ENCODE measurements at places on chromosomes 11 and 22.

GRCh38 chr22:45129703-45130524 is 33.8 kb upstream of the NUP50 start:
- no peak for DNase-seq

GRCh38 chr11:10856689-10857458 is 979 bp downstream of the ZBED5 start:
- DNase-seq = no peak

DNA sequence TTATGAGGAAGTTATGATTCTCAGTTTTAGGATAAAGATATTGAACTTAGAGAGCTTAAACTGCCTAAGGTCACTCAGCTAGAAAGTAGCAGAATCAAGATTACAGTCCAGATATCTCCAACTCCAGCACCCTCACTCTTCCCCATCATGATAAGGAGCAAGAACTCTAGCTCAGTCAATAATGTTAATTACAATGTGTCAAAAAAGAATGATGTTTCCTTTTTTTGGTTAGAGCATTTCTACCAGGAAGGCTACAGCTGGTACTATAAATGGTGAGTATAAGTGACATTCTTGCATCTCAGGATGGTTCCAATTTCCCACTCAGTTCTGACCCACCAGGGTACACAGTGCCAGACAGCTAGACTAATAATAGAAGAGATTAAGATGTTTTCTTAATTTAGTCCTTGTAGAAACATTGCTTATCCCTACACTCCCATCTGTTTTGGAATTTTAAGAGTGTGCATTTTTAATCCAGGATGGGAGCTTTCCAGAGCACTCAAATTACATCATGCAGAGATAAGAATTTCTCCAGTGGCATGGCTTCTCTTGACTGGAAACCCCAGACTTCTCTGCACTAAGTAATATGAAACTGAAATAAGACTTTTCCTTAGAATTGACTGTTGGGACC is 21.6 kb upstream of the BBOX1 start:
- no peak for DNase-seq

GRCh38 chr11:120389693-120390584 is 53.7 kb downstream of the ARHGEF12 start:
- DNase-seq = no peak

GRCh38 chr22:44336962-44337677 is 24.4 kb upstream of the SHISAL1 start:
- no peak for DNase-seq

GRCh38 chr11:45756384-45757010 is 48.5 kb upstream of the SLC35C1 start:
- peak; percentile 31 for DNase-seq

DNA sequence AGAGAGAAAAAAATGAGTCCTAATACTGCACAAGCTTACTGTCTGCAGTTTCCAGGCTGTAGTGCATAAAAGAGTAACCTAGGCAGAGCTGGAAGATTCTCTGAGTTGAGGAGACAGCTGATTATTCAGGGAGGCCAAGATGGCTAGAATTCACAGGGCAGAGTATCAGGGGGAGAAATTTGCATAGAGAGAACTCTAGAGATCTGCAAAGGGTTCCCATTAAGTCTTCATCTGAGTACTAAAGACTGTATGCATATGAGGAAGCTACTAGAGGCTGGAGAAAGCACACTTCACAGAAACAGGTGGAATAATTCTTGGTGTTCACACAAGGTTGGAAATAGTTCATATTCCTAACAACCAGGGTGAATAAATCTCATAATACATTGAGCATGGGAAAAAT is 66.6 kb upstream of the RRAS2 start:
- DNase-seq = no peak

GRCh38 chr11:66567787-66568123 is 651 bp downstream of the CTSF start:
- no peak for DNase-seq

GRCh38 chr22:37443086-37443485 is 15.8 kb upstream of the ELFN2 start:
- no peak for DNase-seq

DNA sequence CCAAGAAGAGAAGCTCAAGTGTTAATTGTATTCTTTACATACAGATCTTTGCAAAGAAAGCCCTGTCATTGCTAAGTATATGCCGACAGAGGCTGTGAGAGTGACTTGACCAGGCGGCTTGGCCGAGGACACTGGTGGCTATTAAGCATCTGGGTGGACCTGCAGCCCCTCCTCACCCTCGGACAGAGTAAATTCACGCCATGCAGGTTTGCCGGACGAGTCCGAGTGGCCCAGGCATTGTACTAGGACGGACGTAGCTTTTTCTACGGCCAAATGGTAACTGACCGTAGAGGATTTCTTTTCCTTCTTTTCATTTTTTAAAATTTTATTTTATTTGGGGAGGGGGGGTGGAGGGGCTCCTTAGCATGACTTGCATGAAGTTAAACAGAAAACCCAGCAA is 47.0 kb downstream of the KCNC1 start:
- DNase-seq = no peak

DNA sequence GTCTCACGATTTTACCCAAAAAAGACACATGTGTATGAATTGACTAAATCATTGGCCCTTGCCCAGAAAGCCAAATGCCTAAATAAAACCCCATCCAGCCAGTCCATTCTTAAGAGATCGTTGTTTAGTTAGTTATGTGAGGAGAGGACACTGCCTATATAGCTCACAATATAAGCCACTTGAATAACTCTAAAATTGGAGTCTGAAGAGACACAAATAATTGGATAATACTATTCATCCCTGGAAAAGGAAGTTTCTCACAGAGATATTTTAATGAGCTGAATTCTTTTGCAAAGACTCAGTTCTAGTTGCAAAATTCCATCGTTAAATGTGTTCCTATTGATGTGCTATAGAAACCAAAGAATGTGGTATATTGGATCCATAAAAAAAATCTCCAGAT is 176.7 kb downstream of the SOX6 start:
- DNase-seq = no peak

- DNase-seq = no peak
Measured at GRCh38 chr11:120854988-120855387, 168.9 kb upstream of the TBCEL start.

- no peak for DNase-seq
Measured at GRCh38 chr22:18119409-18120110, 9.0 kb downstream of the TUBA8 start.

DNA sequence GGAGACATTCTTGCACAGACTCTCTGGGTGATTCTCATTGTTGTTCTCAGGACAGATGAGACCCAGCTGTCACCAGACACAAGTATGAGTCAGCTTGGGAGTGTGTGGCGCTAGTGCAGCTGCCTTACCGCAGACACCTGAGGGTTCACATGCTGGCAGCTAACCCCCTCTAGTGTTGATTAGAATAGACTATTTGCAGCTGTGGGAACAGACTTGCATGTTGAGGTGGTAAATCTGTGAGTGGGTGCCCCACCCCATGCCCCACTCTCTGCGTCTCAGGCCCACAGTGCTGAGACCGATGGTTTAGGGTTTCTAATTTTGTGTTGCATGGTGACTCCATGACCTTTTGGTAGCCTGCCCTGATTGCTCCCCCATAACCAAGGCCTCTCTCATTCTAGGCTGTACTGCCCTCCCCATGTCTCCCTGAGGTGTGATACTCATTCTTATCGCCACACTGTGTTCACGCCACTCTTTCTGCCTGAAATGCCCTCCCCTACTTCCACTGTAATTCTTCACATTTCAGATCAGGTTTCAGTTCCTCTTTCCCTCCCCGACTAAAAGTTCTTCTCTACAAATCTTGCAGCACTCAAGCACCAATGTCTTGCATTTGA is 73.7 kb upstream of the KIRREL3 start:
- no peak for DNase-seq

Data from NCI-H1048 (cell line).